ENCODE measurements at places on chromosomes 3 and 15.
A peak's percentile ranks its signal among the peaks of the same experiment; 100 is the strongest.

GRCh38 chr3:40844896-40845295, 320.1 kb downstream of the ZNF621 start:
- no peak for DNase-seq

- peak; percentile 99 for DNase-seq
Measured at GRCh38 chr15:78149068-78149804, at the start of gene IDH3A. Gene IDH3A, plus strand, starts transcription at chr15:78149362. Its CDS starts 42 bp downstream, at chr15:78149404.

GRCh38 chr3:182621435-182622240, 171.7 kb upstream of the ATP11B start:
- no peak for DNase-seq

DNA sequence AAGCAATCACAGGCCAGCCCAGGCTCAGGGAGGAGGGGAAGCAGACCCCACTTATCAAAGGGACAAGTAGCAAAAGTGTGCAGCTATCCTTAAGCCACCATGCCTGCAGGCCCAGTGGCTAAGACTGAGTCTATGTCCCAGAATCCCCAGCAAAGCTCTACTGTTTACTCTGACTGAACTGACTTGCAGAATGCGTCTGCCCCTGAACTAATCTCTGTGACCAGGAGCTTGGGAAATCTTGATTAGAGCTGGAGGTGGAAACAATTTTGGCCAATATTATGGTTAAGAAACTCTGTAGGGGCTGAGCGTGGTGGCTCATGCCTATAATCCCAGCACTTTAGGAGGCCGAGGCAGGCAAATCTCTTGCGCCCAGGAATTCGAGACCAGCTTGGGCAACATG, 22.6 kb downstream of the DPH3 start:
- no peak for DNase-seq

DNA sequence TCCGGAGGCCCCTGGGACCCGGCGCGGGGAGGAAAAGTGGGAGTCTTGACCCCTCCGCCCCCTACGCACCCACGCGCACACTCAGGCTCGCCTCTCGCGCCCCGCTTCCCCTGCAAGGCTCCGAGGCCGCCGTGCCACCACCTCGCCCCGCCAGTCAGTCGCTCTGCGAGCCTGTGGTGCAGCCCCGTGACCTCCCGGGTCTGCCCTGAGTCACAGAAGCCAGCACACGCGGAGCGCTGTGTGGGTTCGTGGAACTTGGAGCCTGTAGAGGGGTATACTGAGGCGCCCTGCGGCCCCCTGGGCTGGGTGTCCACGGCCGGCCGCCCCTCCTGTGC, 380 bp upstream of the ALS2CL start:
- peak; percentile 24 for DNase-seq

GRCh38 chr15:67992834-67993233, 61.3 kb upstream of the PIAS1 start:
- DNase-seq, result no peak

Measured in activated CD8-positive, alpha-beta memory T cell treated with anti-CD3 and anti-CD28 coated beads for 1 hour (primary cell).